ENCODE measurements at places on chromosomes 16 and 17. TPM values are rescaled to one million over a fixed set of nuclear protein-coding genes. Genes with fewer than 3 reads are reported as not detected.

The GINS3 gene
- 6.5 TPM for total RNA-seq

DNA sequence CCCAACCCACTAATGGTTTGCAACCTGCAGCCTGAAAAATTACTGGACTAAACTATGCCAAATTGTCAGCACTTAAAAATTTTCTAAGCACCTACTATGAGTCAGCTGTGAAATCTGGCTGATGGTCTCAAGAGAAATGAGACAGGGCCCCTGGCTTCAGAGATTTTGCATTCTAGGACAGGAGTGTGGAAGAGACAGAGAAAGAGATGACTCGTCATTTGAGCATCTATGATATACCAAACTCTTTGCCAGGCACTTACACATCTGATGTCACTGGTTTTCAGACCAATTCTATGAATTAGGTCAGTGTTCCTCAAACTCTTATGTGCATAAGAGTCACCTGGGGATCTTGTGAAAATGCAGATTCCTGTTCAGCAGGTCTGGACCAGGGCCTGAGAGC, 44.4 kb downstream of the CLEC19A start:
- no peak for DNase-seq

The TMEM11 gene
- 31.5 TPM for total RNA-seq

DNA sequence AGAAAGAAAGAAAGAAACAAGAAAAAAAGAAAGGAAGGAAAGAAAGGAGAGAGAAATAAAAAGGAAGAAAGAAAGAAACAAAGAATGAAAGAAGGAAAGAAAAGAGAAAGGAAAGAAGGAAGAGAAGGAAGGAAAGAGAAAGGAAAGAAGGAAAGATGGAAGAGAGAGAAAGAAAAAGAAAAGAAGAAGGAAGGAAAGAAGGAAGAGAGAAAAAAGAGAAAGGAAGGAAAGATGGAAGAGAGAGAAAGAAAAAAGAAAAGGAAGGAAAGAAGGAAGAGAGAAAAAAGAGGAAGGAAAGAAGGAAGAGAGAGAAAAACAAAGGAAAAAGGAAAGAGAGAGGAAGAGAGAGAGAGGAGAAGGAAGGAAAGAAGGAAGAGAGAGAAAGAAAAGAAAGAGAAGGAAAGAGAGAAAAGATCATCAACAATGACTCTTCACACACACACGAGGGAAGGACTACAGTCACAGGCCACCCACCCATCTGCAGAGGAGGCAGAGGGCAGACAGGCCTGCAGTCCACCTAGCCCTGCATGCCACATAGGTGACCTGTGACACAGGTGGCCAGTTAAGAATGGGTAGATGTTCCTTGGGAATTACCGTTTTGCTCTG, 23.9 kb downstream of the VWA3A start:
- DNase-seq, result no peak

The HOXB1 gene
- not detected for total RNA-seq

All from left ventricle myocardium superior (tissue), 1 donor.